ENCODE measurements at places on chromosomes 3 and 15.

GRCh38 chr3:62167566-62168262 lies 205.6 kb downstream of the FEZF2 start:
- no peak for DNase-seq

- DNase-seq: no peak
These were observed 40.4 kb upstream of the PXYLP1 start for GRCh38 chr3:141191097-141191749.

DNA sequence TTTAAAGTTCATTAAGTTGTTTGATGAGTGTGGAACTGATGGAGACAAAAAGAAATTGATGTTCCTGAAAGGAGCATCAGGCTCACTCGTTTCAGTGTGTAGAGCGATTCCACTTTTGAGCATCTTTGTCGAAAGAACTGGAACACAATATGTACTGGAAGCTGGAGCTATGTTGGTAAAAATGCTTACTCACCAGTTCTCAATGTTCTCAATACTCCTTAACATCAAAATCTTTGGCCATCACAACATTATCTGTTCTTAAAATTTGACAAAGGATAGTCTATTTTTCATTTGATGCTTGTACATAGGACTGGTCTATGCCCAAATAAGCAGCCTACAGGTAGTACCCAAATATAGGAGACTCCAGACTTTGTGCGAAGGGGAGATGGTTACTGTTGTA lies 18.7 kb downstream of the RYR3 start:
- no peak for DNase-seq

GRCh38 chr15:78244101-78244500 lies 9.7 kb upstream of the ACSBG1 start:
- no peak for DNase-seq

DNA sequence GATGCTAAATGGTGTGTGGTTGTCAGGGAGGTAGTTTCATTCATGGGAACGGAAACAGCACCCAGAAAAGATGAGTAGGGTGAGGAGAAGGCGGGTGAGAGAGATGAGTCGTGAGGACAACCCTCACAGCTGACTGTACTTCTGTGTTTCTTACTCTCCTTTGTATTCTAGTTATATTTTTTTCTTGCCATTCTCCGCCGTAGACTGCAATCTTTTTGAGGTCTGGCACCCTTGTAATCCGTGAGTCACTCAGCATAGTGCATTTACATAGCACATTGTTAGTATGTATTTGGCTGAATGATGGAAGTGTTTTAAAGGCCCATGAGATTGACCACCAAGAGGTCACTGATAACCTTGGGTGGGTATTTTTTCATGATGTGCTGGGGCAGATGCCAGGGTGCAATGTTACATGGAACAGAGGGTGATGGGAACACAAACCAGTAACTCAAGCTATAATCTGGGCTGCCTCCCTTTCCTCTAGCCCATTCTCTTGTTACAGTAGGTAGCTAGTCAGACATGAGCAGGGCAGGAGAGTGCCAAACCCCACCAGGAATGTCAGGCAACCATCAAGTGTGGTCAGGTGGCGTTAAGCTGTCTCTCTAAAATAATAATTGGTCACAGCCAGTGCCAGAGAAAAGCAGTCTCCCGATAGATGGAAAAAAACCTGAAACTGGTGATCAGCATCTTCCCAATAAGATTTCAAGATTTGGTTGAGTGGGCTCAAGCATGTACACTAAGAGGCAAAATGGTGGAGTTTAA lies 18.8 kb upstream of the DGKG start:
- no peak for DNase-seq

GRCh38 chr15:76169018-76169417 lies 109.2 kb downstream of the TMEM266 start:
- DNase-seq: no peak

GRCh38 chr3:50585919-50586762 lies 16.8 kb downstream of the HEMK1 start:
- no peak for DNase-seq

- DNase-seq: no peak
These were observed 963.4 kb upstream of the SEMA6D start for GRCh38 chr15:46753946-46754345.

Data from T-helper 17 cell (primary cell).